Stimulated activated CD4-positive, alpha-beta T cell treated with anti-CD3 and anti-CD28 coated beads, Interleukin-2, amount 100 ng/mL, for 4 hours (primary cell): ENCODE measurements at places on chromosomes 3 and 15.

GRCh38 chr3:102183186-102183585, 251.6 kb upstream of the ZPLD1 start:
- no peak for DNase-seq

DNA sequence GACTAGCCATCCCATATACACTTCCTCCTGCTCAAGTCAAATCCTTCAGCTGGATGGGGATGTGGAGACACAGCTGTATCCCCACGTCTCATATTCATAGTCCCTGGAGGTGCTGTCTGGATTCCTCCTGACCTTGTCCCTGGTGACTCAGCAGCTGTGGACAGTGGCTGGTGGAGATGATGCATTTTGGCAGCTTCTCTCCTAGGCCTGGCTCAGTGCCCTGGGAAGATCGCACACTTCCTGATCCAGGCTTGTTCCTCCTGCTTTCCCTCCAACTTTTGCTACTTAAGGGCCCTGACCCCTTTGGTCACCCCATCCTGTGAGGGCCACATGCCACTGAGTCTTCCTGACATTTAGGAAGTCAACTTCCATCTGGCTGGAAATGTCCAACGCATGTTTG, 44.4 kb downstream of the ADAMTSL3 start:
- no peak for DNase-seq

DNA sequence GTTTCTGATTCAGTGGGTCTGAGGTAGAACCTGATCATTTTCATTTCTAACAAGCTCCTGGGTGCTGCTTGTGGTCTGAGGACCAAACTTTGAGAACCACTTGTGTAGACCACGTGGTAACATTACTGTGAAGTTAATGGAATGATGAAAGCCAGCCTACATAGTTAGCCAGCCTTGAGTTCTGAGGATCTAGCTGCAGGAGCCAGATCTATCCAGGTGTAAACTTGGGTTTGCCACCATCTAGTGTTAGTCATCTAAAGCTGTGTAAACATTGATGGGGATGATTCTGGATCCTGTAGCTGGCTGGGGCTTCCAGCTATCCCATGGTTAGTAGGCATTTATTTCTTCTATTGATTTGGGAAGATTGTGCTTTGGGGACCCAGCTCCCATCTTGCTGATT, 170.0 kb downstream of the TMEM108 start:
- no peak for DNase-seq

- DNase-seq = no peak
Measured at GRCh38 chr15:85558848-85559247, 178.4 kb downstream of the AKAP13 start.

- DNase-seq = no peak
Measured at GRCh38 chr3:132749786-132750185, 27.6 kb upstream of the NPHP3 start.

- DNase-seq = no peak
Measured at GRCh38 chr15:72858205-72858604, 74.6 kb upstream of the ADPGK start.

GRCh38 chr3:159711560-159712333, 276.9 kb upstream of the IL12A start:
- DNase-seq = no peak

GRCh38 chr3:177776661-177777101, 579.4 kb upstream of the TBL1XR1 start:
- no peak for DNase-seq

DNA sequence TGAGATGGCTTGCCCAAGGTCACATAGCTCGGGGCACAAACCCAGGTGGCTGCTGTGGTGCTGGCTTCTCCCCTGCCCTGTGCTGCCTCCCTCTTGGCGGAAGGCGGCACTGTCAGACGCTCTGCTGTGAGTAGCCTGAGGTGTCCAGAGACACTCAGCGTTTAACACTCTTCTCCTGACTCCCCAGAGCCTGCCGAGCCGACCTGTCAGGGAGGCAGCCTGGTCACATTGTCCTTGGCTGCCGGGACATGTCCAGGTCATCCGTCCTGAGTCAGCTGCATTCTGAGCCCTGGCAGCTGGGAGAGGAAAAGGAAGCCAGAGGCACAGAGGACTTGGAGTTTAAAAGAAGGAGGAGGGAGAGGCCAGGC, 4.7 kb downstream of the LMAN1L start:
- no peak for DNase-seq

DNA sequence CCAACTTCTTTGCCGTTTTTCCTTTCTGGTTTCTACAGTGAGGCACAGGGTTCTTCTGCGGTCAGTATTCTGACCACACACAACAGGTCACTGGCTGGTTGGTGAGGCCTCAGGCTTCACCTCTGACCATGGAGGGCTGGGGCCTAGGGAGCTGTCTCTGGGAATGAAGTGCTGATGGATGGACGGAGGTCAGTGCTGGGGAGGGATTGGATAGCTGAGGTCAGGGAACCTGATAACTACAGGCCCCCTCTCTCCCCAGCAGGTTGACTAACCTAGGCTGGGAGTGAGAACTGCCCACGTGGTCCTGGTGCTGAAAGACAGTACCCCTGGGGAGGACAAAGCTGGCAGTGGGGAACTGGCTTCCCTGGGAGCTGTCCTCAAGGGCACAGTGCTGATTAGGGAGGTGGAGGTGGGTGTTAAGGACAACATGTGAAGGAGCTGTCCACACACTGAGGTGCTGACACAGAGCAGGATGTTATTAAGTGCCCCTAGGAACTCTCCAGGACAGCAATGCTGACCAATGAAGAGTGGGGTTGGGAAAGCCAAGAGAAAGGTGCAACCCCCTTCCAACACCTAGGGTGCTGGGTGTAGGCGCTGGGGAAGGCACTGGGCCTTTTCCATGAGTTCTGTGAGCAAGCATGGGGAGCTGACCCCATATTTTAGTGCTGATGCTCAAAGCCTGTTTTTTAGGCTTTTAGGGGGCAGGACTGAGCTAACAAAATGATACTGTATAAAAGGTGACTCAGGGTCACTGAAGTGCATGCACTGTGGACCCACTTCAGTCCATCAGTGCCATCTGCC, 45.2 kb downstream of the ATP2B2 start:
- DNase-seq = no peak

DNA sequence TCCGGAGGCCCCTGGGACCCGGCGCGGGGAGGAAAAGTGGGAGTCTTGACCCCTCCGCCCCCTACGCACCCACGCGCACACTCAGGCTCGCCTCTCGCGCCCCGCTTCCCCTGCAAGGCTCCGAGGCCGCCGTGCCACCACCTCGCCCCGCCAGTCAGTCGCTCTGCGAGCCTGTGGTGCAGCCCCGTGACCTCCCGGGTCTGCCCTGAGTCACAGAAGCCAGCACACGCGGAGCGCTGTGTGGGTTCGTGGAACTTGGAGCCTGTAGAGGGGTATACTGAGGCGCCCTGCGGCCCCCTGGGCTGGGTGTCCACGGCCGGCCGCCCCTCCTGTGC, 380 bp upstream of the ALS2CL start:
- DNase-seq = peak; percentile 49

DNA sequence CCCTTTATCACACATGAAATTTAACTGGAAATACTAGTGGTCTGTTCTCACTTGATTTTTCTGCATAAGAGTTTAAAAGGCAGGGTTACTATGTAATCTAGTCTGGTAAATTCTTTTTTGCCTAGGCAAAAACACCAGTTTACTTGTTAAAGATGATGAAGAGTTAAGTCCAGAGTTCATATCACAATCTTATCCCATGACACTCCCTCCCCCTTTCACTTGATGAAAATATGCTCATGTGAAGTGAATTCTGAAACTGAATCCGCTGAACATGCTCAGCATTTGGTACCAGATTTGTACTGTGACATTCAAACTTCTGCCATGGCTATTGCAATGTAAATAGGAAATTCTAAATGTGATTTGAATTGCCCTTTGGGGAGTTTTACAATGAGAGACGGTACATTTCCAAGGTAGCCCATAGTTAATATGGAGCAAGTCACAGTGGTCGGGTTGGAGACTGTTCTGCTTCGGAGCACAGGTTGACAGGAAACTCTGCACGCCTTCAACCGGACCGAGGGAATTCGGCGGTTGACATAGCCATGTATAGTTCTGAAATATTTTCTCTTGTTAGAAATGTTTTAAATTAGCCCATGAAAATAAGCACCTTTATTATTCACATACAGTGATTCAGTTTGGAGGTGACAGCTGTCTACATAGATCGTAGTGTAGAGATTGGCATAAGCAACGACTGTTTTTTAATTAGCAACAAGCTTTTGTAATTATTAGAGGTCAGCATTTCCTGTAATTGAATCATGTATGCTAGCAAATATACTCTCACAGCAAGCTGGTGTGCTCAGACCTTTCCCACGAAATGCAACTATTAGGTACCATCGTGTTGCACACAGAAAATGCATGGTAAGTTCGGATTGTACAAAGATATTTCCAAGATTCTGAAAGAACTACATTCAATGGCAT, 768.6 kb upstream of the GOLIM4 start:
- no peak for DNase-seq

GRCh38 chr15:87986776-87987175, 269.8 kb downstream of the NTRK3 start:
- DNase-seq = no peak

DNA sequence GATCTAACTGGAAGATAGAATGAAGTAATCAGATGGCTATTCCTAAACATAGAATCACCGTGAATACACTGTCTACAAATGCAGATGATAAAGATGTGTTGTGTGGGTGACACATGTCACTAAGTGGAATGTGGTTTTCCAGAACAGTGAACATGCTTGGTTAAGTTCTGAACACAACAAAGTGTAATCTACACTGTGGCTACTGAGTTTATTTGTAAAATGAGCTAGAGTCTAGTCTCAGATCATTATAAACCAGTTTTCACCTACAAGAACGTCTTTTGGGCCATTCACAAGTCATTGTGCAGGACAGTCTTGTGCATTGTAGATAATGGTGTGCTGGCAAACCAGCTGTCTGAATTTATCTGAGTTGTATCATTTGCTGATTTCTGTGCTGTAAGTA, 35.3 kb downstream of the OXNAD1 start:
- DNase-seq = no peak

- DNase-seq = no peak
Measured at GRCh38 chr15:42679285-42680141, 57.4 kb downstream of the CDAN1 start.

- no peak for DNase-seq
Measured at GRCh38 chr15:38647683-38648082, 83.1 kb upstream of the RASGRP1 start.

DNA sequence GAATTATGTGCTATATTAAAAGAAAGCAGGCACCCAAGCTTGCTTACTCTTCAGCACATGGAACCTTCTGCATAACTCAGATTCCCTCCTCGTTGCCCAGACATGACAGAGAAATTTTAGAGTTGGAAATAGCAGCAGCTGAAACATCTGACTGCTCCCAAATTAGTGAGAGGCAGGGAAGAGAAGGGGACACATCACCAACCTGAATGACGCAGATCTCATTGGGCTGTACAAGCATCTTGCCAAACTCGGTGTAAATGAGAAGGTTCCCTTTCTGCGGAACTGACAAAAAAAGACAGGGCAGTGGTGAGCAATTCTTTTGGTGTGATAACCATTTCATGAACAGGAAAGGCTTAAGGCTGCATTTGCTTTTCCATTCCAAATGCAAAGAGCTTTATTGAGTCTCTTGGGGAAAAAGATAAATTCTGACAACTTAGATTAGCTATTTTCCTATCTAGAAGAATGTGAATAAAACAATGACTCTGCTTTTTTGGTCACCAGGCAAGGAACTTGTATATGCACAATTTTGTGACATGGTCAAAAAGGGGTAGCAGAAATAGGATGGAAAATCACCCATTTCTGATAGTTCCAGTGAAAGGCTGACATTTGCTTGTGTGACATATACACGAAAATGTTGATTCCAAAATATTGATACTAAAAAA, 35.1 kb downstream of the HGD start:
- DNase-seq = no peak

DNA sequence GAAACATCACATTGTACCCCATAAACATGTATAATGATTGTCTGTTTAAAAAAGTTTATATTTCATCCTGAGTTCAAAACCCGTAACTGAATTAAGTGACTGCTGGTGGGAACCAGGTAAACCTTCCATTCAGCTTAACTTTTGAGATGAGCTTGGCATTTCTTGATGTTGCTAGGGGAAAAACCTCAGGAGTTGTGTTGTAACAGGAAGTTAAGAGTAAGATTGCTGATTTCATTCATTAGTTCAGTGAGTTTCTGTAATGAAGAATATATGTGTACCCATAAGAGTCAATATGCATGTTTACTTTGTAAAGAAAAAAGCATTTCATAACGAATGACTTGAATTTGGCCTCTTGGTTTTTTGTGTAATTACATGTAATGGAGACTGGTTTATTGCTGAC, 32.5 kb downstream of the CTSH start:
- no peak for DNase-seq

DNA sequence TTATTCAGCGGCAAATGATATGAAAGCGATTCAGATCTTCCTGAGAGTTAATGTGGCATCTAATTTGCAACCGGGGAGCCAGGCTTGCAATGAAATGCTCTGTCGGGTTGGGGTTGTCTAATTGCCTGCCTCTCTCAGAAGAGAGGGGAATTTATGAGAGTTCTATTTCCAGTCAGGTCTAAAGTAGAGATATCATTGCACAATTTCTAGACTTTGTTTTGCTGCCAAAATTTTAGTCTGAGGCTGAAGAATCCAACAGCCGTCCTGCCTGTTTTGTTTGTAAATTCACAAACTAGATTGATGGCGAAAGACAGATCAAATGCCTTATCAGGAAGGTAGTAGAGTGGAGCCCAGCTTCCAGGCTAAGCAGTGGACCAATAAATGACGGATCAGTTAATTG, 610 bp downstream of the LIPC start:
- DNase-seq = no peak

- DNase-seq = no peak
Measured at GRCh38 chr3:167160781-167161180, 219.3 kb downstream of the ZBBX start.

DNA sequence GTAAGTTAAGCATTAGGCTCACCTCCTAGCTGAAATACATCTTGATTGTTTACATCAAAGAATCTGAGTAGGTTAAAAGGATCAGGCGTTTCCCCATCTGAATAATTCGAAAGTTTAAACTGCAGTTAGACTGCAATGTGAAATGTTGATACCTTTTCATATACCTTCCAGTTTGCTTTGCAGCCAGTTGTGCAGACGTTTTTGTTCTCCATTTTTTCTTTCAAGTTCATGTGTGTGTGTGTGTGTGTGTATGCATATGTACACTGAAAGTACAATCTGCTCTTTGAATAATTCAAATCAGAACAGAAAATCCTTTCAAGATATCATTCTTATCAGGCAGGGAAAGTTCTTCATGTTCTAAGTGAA, 2.9 kb downstream of the ITPR1 start:
- no peak for DNase-seq

GRCh38 chr15:85518979-85519761, 138.8 kb downstream of the AKAP13 start:
- DNase-seq = no peak

DNA sequence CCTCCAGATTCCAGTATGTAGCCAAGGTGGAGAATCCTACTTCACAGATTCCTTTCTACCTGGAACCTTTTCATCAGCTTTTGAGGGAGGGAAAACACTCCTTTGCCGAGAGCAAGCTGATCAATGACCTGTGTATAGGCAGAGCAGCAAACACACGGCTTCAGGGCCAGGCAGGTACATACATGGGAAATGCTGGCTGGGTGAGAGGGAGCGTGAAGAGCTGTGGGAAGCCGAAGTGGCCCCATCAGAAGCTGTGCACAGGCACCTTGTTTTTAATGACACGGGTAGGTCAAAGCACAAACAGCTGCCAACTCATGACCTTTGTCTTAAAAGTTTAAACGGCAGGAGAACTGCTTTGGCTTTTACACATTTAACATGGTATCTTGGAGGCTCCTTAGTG, 25.3 kb downstream of the STARD5 start:
- no peak for DNase-seq
